Progenitor cell of endocrine pancreas (in vitro differentiated cells): ENCODE measurements at places on chromosomes 2 and 18.

DNA sequence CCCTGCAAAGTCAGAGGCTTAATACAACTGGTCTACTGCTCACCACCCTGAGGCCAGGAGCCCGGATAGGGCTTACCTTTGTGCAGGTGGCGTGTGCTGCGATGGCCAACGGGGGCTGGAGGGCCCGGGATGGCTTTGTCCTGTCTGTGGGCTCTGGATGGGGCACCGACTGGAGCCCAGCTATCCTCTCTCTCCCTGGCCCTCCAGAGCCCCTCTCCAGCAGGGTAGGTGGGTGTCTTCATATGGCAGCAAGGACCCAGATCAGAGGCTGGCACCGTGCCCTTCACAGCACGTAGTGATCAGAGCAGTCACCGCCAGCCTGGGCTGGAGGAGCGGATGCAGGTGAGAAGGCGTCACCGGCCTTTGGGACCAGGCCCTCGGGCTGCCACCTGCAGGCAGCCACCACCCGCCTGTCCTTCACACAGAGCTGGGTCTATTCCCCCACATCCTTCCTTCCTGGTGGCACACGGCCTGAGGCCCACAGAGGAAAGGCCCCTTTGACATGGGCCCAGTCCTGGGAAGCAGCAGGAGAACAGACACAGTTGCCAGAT is 232.1 kb downstream of the EIPR1 start:
- H3K27me3 ChIP-seq = no peaks in the 10 kb centered on the region
- peaks cover 19% of the 10 kb centered on the region for H3K4me1 ChIP-seq
- no peak overlapping the region for H3K27ac ChIP-seq
- peaks cover 5% of the 10 kb centered on the region for H3K36me3 ChIP-seq
- H3K4me3 ChIP-seq = no peak overlapping the region
- no peak for DNase-seq

DNA sequence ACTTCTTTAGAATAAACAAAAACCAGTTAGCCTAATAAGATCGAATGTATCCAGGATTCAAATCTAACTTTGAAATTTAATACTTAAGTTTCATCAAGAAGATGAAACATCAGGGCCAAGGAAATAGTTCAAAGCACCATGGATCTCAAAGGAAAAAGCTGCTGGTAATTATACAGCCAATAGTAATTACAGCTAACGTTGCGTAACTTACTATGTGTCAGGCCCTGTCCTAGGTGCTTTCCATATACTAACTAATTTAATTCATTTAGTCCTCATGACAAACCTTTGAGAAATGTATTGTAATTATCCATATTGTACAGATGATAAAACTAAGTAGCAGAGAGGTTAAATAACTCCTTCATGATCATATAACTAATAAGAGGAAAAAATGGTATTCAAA is 598.6 kb downstream of the NYAP2 start:
- H3K36me3 ChIP-seq = no peaks in the 10 kb centered on the region

DNA sequence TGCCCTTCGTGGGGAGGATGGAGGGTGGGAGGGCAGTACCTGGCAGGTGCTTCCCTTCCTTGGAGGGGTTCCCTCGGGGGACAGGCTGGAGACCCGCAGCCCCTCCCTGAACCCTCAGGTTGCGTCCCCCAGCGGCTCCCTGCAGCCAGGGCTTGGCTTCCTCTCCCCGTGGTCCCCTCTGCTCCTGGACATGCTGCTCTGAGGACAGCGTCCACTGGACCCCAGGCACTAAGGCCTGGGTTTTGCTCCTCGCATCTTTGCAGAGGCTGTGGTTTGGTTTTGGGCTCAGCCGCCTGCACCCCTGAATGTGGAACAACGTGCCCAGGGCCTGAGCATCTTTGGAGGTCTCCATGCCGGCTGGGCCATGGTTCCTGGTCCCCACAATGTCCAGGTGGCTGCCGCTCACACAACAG is 133.5 kb downstream of the PTGR3 start:
- no peaks in the 10 kb centered on the region for H3K36me3 ChIP-seq
- H3K4me3 ChIP-seq = no peak overlapping the region
- no peak for DNase-seq
- H3K4me1 ChIP-seq = peaks cover 7% of the 10 kb centered on the region
- H3K27me3 ChIP-seq = no peaks in the 10 kb centered on the region
- no peak overlapping the region for H3K27ac ChIP-seq

DNA sequence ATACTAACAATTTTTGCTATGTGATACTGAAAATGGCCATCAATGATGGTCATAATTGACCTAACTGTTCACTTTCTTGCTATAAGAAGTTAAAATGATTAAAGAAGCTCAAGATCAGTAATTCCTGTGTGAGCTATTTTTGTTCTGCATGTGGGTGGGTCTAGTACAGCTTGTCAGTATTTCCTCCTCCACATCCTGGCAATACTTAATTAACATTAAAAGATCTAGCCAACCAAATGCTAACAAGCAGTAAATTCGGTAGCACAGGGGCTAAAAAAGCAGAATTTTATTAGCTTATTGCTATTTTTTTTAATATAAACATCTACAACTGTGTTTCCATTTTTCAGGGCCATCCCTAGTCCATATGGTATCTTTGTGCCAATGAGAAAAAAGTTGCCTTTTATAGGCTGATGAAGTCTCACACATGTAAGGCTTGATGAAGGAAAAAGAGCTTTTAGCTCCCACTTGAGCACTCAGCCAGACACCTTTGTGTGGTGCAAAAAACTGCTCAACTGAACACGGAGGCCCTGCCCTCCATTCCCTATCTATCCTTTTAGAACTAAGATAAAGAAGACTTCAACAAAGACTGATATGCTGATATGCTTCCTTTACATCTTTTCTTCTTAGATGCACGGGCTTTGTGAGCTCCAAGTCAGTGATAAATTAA is 4.9 kb upstream of the PNO1 start:
- H3K27me3 ChIP-seq = no peaks in the 10 kb centered on the region
- DNase-seq = no peak
- H3K36me3 ChIP-seq = no peaks in the 10 kb centered on the region
- H3K4me1 ChIP-seq = peaks cover 8% of the 10 kb centered on the region

GRCh38 chr18:68608851-68609490 is 105.9 kb downstream of the TMX3 start:
- H3K4me1 ChIP-seq = no peaks in the 10 kb centered on the region
- H3K36me3 ChIP-seq = no peaks in the 10 kb centered on the region
- no peak overlapping the region for H3K4me3 ChIP-seq
- DNase-seq = no peak
- H3K27me3 ChIP-seq = no peaks in the 10 kb centered on the region
- no peak overlapping the region for H3K27ac ChIP-seq

DNA sequence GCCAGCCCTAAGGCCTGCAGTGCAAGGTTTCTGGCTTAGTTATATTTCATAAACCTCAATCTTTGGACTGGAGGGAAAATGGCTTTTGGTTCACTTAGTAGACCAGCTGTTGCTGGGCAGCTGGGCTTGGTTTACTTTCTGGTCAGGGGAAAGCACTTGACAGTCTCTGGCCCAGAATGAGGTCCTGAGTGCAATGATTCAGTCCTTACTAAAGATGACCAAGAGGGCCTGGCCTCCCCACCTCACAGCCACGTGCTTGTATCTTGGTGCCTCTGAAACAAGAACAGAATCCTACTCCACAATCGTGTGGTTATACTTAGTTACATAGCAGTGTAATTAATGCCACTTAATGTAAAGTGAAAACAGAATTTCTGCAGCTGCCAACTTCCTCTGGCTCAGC is 325.5 kb upstream of the MEIS1 start:
- no peak overlapping the region for H3K4me3 ChIP-seq
- H3K27me3 ChIP-seq = no peaks in the 10 kb centered on the region
- no peaks in the 10 kb centered on the region for H3K36me3 ChIP-seq
